Mesothelial cell of epicardium (in vitro differentiated cells): ENCODE measurements at places on chromosomes 5 and 9. TPM values are rescaled to one million over a fixed set of nuclear protein-coding genes. Genes with fewer than 3 reads are reported as not detected.

Gene PCDHGB7
- 14.1 to 16.4 TPM (median 14.9 TPM) in 3 replicates for total RNA-seq

Gene ZNF454
- 0.66 to 1.2 TPM (median 1.0 TPM) in 3 replicates for total RNA-seq

Gene KCNT1
- 0.09 TPM in 2 of 3 replicates, not detected in the other for total RNA-seq

Gene MATR3
- 267 to 318 TPM (median 280 TPM) in 3 replicates for total RNA-seq

Gene TAF1L
- total RNA-seq, result 0.05 TPM in 1 of 3 replicates, not detected in the others
